Activated CD4-positive, alpha-beta memory T cell treated with anti-CD3 and anti-CD28 coated beads, Interleukin-2, amount 10 ng/mL, durations not matched to agents 7 days and 5 days (primary cell): ENCODE measurements at places on chromosomes 12 and 14. TPM values are rescaled to one million over a fixed set of nuclear protein-coding genes. Genes with fewer than 3 reads are reported as not detected.

GRCh38 chr14:68124979-68125731, 305.6 kb downstream of the RAD51B start:
- no peak for DNase-seq
- H3K27ac ChIP-seq: no peak overlapping the region
- no peak overlapping the region for H3K4me3 ChIP-seq
- H3K4me1 ChIP-seq: no peaks in the 10 kb centered on the region
- peaks cover 2% of the 10 kb centered on the region for H3K36me3 ChIP-seq

DNA sequence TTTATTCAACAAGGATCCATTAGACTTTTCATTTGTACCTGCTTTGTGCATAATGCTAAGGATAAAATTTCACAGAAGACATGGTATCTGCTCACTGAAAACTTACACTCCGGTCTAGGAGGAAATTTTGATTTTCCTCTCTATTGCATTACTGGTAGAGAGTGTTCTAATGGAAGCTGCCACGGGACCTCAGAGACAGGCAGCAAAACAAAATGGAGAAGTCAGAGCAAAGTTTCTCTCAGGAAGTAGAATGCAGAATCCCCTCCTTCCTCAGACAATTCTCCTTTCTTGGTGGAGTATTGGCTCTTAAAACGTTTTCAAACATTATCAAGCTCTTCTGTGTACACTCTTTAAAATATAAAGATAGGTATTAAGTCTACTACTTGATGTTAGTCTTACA, 12.3 kb downstream of the CLEC2B start:
- H3K4me3 ChIP-seq: no peak overlapping the region
- no peaks in the 10 kb centered on the region for H3K27me3 ChIP-seq
- no peak for DNase-seq
- H3K27ac ChIP-seq: no peak overlapping the region
- peaks cover 4% of the 10 kb centered on the region for H3K4me1 ChIP-seq

DNA sequence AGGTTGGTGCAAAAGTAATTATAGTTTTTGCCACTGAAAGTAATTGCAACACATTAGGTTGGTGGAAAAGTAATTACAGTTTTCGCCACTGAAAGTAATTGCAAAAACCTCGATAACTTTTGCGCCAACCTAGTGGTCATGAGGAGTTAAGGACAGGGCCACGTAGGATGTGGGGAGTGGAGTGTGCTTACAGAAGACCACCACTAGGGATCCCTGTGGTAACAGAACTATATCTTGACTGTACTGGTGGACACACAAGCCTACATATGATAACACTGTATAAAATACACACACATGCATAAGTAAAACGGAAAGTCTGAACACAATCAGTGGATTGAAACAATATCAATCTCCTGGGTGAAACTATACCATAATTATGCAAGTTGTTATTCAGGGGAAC, 187.4 kb upstream of the ABCD2 start:
- H3K27ac ChIP-seq: no peak overlapping the region
- no peaks in the 10 kb centered on the region for H3K27me3 ChIP-seq
- DNase-seq: no peak
- no peaks in the 10 kb centered on the region for H3K36me3 ChIP-seq
- H3K4me1 ChIP-seq: no peaks in the 10 kb centered on the region
- H3K4me3 ChIP-seq: no peak overlapping the region

- peaks cover 3% of the 10 kb centered on the region for H3K27me3 ChIP-seq
- no peak overlapping the region for H3K27ac ChIP-seq
- no peaks in the 10 kb centered on the region for H3K4me1 ChIP-seq
- no peak overlapping the region for H3K4me3 ChIP-seq
These were observed 184.6 kb upstream of the EGLN3 start for GRCh38 chr14:34135492-34135891.

- H3K4me3 ChIP-seq: no peak overlapping the region
- no peaks in the 10 kb centered on the region for H3K27me3 ChIP-seq
- no peaks in the 10 kb centered on the region for H3K36me3 ChIP-seq
- DNase-seq: no peak
- peaks cover 5% of the 10 kb centered on the region for H3K4me1 ChIP-seq
- no peak overlapping the region for H3K27ac ChIP-seq
These were observed 285.0 kb upstream of the ATP2B1 start for GRCh38 chr12:89993632-89994031.

DNA sequence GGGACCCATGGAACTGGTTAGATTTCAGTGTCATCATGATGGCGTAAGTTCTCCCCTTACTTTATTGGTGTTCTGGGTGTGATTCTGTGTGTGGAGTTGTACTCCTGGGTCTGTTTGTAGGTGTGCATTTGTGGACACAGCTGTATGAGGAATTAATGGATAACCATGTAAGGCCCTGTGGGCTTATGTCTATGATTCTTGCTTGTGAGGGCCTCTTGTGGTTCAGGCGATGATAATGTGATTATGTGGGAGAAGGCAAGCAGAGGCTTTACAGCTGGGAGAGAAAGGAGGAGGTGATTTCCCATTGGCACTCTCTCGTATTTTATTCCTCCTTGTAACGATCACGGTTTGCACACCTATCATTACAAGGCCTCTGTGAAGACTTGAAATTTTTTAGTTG, 96.1 kb downstream of the SCN8A start:
- H3K4me1 ChIP-seq: peaks cover 17% of the 10 kb centered on the region
- H3K36me3 ChIP-seq: no peaks in the 10 kb centered on the region
- no peak overlapping the region for H3K27ac ChIP-seq
- no peak for DNase-seq
- peaks cover 13% of the 10 kb centered on the region for H3K27me3 ChIP-seq

- no peaks in the 10 kb centered on the region for H3K36me3 ChIP-seq
- DNase-seq: no peak
- no peaks in the 10 kb centered on the region for H3K4me1 ChIP-seq
- H3K27ac ChIP-seq: no peak overlapping the region
- no peak overlapping the region for H3K4me3 ChIP-seq
These were observed 63.1 kb downstream of the B4GALNT3 start for GRCh38 chr12:522692-523378.

DNA sequence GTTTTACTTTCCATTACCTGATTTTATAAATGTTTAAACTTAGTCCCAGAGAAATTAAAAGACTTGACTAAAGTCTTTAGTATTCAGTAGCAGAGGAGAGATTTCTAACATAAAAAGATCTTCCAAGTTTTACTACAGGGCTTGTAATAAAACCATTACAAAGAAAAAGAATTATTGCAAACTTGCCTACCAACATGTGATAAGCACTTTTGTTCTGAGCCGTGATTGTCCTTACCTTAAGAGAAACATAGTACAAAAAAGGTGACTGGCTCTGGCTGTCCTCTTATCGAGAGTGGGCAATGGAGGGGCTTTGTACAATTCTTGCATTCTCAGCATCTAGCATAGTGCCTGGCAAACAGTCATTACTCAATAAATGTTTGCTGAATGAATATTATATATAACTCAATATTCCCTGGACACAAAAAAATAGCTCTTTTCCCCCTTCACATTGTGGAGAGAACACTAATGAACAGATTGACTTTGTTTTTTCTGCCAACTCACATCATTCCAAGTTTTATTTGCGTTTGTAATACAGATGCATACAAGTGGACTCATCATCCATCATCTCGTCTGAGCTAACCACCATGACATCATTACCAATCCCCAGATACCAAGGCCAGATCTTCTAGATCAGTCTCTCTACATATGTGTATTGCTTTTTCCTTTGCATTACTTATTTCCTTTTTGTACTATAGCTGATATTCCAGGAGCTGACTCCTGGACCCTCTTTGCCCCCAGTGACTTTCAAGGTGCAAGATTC, 192.8 kb upstream of the EEA1 start:
- no peak for DNase-seq
- H3K27ac ChIP-seq: no peak overlapping the region
- H3K4me3 ChIP-seq: no peak overlapping the region

DNA sequence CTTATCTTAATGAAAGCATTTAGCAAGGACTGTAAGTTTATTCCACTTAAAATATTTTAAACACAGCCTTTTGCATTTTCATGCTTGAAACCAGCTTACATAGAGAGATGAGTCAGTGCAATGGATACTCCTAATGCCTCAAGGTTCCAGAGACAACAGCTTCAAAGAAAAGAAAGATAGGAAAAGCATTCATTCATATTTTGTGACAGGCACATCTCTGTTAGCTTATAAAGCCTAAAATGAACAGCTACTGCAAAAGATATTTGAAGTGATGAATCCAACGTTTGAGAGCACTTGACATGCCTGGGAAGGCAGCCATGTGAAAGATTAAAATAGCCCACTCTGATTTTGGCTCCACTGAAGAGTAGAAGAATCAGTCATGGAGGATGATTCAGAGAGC, 814.5 kb downstream of the RPS29 start:
- no peaks in the 10 kb centered on the region for H3K27me3 ChIP-seq
- no peaks in the 10 kb centered on the region for H3K4me1 ChIP-seq
- H3K4me3 ChIP-seq: no peak overlapping the region
- no peak overlapping the region for H3K27ac ChIP-seq

- no peak overlapping the region for H3K4me3 ChIP-seq
- no peak for DNase-seq
- H3K27ac ChIP-seq: no peak overlapping the region
- peaks cover 7% of the 10 kb centered on the region for H3K4me1 ChIP-seq
- H3K36me3 ChIP-seq: peaks cover 2% of the 10 kb centered on the region
These were observed 67.5 kb downstream of the SLC41A2 start for GRCh38 chr12:104890476-104891096.

- no peak overlapping the region for H3K27ac ChIP-seq
- H3K4me1 ChIP-seq: peaks cover 9% of the 10 kb centered on the region
- peaks cover 25% of the 10 kb centered on the region for H3K36me3 ChIP-seq
- H3K4me3 ChIP-seq: no peak overlapping the region
These were observed 101.3 kb downstream of the FOXN3 start for GRCh38 chr14:89315493-89316470.

- no peaks in the 10 kb centered on the region for H3K27me3 ChIP-seq
- peaks cover 16% of the 10 kb centered on the region for H3K36me3 ChIP-seq
- no peak for DNase-seq
- no peaks in the 10 kb centered on the region for H3K4me1 ChIP-seq
- no peak overlapping the region for H3K27ac ChIP-seq
- no peak overlapping the region for H3K4me3 ChIP-seq
These were observed 87.8 kb downstream of the RIC8B start for GRCh38 chr12:106861984-106862916.

GRCh38 chr12:110508071-110508586, 6.0 kb downstream of the RAD9B start:
- no peak for DNase-seq
- peaks cover 5% of the 10 kb centered on the region for H3K27me3 ChIP-seq
- H3K4me3 ChIP-seq: no peak overlapping the region
- no peak overlapping the region for H3K27ac ChIP-seq

Gene RFC5
- total RNA-seq: 41.0 TPM

Gene GPATCH2L
- total RNA-seq: 58.6 TPM

Gene RPL10L
- not detected for total RNA-seq

Gene POTEM
- total RNA-seq: not detected

Gene JDP2
- 2.6 TPM for total RNA-seq

Gene CRIP2
- 1.9 TPM for total RNA-seq

Gene FGF23
- not detected for total RNA-seq

Gene INHBC
- total RNA-seq: not detected

Gene OR6S1
- not detected for total RNA-seq

Gene CD4
- 327 TPM for total RNA-seq
